ENCODE measurements at places on chromosomes 4 and X. TPM values are rescaled to one million over a fixed set of nuclear protein-coding genes. Genes with fewer than 3 reads are reported as not detected.

RFC1 gene
- 10.8 TPM for polyA plus RNA-seq

DKK2 gene
- 0.37 TPM for polyA plus RNA-seq

L1CAM gene
- polyA plus RNA-seq = not detected

TCEAL1 gene
- 33.0 TPM for polyA plus RNA-seq

PYURF gene
- polyA plus RNA-seq = 92.4 TPM

BTK gene
- polyA plus RNA-seq = 3.8 TPM

DNAAF6 gene
- polyA plus RNA-seq = not detected

NEUROG2 gene
- polyA plus RNA-seq = not detected

SPANXB1 gene
- polyA plus RNA-seq = not detected

Data from small intestine (tissue), 16 donors.